SW480 (cell line): ENCODE measurements at places on chromosomes 2 and 18.
A peak's percentile ranks its signal among the peaks of the same experiment; 100 is the strongest.

- DNase-seq: no peak
These were observed 16.2 kb downstream of the CCDC150 start for GRCh38 chr2:196655761-196656160.

GRCh38 chr2:240344904-240345303, 90.6 kb upstream of the GPC1 start:
- no peak for DNase-seq

DNA sequence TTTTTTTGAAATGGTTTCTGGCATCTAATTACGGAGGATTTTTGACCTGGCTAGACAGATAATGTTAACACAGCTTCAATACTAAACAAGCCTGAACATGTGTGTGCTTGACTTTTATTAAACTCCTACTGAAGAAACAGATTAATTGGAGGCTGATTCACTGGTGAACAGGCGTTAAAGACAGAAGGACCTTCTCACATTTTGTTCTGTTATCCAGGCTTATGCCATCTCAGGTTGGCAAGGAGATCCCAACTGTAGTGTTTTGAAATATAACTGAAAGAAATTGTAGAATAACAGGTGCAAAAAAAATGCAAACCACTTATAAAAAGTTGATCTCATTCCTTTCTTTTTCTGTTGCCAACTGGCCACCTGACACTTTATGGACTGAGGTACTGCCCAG, 269.6 kb downstream of the ARHGAP15 start:
- no peak for DNase-seq

DNA sequence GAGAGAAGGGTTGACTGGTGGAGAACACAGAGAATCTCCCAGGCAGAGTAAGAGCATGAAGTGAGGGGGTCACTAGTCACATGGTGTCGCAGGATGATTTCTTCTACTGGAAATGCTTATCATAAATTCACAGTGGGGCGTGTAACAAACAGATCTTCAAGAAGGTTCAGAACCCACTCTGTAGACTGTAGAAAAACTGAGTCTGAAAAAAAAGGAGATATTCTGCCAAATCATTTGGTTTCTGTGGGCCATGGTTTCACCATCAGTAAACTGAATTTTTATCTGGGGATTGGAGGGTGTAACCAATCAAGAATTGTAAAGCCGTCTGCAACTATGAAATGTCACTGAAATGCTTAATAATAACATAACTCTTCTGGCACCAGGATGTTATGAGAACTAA, 15.0 kb downstream of the TPGS2 start:
- DNase-seq: no peak

- DNase-seq: no peak
These were observed 112.3 kb upstream of the TMEM18 start for GRCh38 chr2:789529-789928.

DNA sequence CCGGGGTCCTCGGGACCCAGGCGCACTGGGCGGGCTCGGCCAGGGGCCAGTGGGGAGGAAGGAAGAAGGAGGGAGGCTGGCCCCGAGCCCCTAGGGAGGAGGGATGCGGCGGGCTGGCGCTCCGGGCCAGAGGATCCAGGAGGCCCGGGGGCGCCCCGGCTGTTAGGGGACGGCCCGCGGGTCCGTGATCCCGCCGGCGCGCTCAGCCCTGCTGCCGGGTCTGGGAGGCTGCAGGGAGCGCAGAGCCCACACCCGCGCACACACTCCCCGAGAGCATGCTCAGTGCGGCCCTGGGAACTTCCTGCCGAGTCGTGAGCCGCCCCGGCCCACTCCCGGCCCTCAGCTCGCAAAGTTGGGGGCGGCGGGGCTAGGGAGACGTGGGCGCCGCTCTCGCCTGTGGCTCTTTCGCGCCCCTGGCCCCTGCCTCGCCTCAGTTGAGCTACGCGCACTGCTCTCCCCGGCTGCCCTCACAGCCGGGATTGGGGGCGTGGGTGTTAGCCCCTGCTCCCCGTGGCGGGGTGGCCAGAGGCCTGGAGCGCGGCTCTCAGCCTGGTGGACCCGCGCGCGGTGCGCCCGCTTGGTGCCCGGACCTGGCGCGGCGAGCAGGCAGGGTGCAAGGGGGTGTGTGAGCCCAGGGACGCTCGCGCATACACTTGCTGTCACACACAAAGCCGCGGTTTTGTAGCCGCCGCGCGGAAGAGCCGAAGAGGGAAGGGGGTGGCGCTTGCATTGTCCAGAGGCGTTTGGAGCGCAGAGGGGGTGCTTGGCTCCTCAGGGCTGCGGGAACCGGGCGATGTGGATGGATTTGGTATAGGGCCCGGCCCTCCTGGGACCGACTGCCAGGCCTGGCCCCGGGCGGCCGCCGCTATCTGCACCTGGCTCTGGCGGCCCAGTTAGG, 132.9 kb upstream of the MGAT5 start:
- peak; percentile 54 for DNase-seq

GRCh38 chr18:2657788-2658458, 2.4 kb downstream of the SMCHD1 start:
- peak; percentile 27 for DNase-seq

GRCh38 chr18:3177902-3178687, 41.7 kb downstream of the MYOM1 start:
- DNase-seq: no peak

GRCh38 chr18:52242711-52243110, 97.3 kb upstream of the DCC start:
- no peak for DNase-seq

DNA sequence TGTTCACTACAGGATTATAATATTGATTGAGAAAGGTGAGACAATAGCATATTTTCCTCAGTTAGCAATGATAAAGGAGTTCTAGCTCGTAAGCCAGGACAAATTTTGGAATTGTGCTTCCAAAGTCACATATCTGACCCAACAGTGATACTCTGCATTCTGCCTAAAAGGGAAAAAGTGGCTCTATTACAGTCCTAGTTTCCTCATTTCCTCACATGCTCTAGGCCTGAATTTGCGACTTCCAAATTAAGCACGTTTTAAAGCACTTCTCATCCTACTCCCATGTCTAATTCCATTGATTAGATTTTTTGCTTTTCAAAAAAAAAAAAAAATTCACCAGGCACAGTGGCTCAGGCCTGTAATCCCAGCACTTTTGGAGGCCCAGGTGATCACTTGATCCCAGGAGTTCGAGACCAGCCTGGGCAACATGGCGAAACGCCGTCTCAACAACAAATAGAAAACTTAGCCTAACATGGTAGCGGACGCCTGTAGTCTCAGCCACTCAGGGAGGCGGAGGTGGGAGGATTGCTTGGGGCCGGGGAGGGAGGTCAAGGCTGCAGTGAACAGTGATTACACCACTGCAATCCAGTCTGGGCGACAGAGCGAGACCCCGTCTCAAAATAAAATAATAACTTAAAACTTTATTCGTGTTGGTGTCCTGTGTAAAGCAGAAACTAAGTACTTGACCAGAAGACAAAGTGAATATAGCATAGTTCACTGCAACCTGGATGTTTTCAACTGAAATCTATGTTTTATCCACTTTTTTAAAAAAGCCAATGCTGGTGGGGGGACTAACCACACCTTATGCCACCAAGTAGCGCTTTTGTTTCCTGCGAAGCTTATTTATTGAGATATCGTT, 1.5 kb downstream of the ESCO1 start:
- DNase-seq: peak; percentile 10

DNA sequence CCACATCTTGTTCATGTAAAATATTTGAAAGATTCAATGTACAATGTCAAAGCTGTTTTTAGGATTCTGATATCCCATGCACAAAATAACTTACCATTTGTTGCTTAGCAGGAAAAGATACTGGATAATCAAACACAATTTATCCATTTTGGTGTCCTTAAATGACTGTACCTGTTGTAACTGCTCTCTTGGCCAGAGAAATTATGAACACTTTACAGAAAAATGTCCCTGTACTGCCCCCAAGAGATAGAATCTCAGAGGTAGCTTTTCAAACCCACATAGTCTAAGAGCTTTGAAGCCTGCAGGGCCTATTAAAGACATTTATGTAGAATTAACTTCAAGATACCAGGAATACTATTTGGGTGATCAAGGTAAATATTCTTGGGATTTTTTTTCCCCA, 12.2 kb upstream of the ME2 start:
- DNase-seq: no peak

- DNase-seq: no peak
These were observed 1090.0 kb downstream of the BCL11A start for GRCh38 chr2:59463426-59463825.

GRCh38 chr18:26425148-26425531, 123.2 kb downstream of the KCTD1 start:
- no peak for DNase-seq

DNA sequence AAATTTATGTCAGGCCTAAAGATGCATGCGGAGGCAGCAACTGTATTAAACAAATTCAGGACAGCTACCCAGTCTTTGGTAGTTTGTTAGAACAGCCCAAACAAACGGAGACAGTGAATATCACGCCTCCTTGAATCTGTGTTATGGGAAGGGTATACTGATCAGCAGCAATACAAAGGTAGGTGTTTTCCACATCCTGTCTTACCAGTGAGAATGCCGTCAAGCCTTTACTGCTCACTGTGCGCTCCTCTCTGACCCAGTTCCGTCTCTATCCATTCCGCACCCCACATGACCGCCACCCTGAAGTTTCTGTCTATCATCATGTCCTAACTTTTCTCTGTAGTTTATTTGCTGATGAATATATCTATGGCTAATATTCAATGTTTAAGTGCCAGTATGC, 473.3 kb downstream of the LPIN1 start:
- DNase-seq: no peak

DNA sequence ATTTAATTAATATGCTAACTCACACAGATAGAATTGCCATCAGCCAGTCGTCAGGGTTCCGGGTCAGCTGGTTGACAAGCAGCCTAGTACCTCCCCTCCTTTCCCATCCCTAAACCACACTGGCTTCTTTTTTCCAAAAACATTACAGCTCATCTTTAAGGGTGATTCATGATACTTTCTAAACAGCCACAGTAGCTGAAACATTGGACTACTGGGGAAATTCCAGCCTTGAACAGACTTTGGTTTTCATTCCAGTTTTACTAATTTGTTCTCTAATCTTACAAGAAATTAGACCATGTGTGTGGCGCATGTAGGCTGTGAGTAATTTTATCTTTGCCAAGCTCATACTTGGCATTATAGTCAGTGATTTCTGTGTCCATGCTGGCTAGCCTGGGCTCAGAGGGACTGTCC, 110.8 kb downstream of the FMNL2 start:
- DNase-seq: no peak

- DNase-seq: no peak
These were observed 58.7 kb upstream of the CDH19 start for GRCh38 chr18:66662632-66663031.
